ENCODE measurements at places on chromosomes 3 and 15.
A peak's percentile ranks its signal among the peaks of the same experiment; 100 is the strongest.

DNA sequence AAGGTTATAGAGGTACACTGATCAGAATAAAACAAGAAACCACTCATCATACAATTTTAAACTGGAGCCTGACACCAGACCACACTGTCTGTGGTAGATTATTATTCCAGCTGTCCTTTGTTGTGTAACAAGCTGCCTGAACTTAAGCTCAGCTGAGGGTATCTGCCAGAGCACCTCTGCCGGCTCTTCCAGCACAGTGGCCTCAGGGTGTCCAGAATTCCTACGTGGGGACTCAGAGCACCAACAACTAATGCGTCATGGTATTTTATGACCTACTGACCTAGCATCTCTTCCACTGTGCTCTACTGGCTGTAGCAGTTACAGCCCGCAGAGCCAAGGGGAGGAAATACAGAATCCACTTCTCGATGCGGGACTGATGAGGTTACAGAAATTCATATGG is 15.6 kb upstream of the RAF1 start:
- DNase-seq, result no peak

GRCh38 chr15:71256934-71257664 is 141.8 kb downstream of the THSD4 start:
- DNase-seq, result no peak

DNA sequence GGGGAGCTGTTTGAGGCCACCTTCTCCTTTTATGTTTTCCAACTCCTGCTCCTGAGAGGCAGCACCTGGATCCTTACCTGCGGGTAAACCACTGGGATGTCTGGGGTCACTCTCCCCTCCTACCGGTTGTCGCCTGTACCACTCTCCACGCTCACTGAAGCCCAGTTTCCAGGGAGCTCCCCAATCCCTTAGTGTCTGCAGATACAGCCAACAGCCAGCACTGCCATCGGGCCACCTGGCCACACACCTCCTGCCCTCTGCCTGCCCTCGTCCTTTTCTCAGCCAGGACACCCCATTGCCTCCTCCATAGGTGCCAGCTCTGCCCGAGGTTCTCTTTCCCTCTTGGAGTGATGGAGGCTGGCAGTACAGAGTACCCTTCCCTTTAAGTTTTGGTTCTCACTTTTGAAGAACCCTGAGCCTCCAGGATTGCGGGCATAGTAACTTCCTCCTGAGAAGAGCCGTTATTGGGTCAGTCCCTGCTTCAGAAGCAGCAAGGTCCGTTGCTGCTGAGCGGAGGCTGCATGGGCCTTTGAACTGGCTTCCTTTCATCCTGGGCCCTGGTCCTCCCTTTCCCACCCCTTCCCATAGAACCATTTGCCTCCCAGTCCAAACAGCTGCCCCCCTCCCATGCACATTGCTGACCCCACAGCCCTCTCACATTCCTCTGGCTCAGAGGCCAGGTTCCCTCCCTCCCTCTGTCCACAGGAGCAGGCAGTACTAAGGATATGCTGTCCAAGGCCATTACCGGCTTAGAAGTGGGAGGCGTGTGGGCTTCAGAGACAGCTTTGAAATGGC is 30.9 kb downstream of the ARNT2 start:
- no peak for DNase-seq

DNA sequence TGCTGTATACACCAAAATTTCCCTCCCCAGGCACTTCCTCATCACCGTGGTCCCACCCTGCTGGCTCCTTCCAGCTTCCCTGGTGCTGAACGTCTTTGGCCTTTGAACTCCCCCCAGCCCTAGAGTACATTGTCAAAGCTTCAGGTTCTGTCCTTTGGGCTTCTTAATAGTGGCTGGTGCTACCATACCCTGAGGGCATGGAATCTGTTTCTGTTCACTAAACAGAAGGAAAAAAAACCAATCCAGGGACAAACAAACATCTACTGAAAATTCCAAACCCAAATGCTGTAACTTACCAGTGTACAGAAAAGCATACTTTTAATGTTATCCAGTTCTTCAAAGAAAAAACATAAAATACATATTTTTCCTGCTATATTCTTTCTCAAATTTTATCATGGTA is 148.7 kb downstream of the MYLK start:
- DNase-seq, result no peak

DNA sequence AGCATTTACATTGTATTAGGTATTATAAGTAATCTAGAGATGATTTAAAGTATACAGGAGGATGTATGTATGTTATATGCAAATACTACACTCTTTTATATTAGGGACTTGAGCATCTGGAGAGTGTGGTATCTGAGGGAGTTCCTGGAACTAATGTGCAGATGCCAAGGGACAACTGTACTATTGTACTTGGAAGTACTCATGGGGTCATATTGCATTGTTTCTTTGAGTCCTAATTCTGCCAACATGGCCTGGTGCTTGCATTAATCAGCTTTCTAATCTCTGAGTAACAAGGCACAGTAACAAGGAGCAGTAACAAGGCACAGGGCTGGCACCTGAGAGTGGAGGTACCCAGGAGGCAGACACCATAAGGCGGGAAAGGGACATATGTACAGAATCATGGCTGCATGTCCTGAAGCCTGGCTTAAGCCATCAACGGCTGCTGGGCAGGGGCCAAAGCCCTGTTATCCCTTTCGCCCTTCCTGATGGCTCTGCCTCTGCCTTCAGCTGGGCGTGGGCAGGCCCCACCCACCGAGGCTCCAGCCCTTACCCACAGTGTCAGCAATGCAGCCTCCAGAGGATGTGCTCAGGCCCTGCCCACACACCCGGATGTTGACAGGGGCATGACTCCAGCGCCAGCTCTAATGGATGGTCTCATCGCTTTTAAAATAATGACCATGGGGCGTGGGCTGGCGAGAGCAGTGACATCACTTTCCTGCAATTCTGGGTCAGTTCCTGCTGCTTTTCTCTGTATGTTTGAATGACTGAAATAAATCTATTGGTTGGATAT is 22.9 kb downstream of the CEMIP start:
- peak; percentile 59 for DNase-seq

DNA sequence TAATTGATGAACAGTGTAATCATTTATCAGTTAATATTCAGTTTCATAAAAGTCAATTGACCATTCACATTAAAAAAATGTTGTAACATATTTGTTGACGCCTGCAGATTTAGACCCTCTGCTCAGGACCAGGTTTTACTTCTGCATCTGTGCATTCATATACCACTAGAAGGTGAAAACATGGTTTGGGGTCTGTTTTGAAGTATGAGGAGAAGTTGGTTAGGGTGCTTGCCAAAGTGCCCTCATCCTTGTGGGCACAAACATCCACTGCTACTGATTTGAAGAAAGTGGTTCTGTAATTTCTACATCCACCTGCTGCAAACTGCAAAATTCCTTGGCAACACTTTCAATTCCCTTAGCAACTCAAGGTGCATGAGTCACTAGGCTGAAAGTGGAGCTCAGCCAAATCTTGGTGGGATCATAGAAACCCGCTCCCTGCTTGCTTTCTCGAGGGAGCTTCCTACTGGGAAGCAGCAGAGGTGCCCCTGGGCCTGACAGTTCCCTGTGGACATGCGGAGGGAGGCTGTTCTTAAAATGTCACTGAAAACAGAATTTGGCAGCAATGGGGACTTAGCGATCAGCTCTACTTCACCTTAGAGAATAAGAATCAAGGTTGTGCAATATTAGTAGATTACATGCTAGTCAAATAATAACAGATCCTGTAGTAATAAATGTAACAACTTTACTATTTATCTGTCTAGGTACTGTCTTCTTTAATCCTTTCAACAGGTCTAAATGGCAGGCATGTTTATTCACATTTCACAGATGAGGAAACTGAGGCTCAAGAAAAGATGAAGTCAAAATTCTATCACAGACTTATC is 301.0 kb upstream of the TBL1XR1 start:
- peak; percentile 46 for DNase-seq

DNA sequence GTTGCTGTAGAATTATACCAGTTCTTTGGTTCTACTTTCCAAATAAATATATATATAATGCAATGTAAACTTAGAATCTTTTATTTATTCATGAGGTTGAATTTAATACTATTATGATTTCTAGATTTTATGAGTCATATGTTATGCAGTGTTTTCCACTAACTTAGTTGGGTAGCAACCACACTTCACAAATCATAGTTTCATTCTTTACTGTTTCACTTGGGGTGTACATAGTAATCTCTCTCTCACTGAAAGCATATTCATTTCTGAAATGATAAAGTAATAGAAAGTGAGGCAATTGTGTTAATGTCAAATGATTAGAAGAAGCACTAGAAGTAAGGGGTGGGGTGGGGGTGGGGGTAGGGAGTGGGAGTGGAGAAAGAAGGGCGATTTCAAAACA is 52.6 kb downstream of the IQCH start:
- DNase-seq, result peak; percentile 7

GRCh38 chr3:44509393-44509921 is 32.0 kb upstream of the ZNF445 start:
- peak; percentile 8 for DNase-seq

- peak; percentile 75 for DNase-seq
Measured at GRCh38 chr15:99755692-99756409, 22.6 kb upstream of the LYSMD4 start.

GRCh38 chr3:159488602-159489001 is 500.0 kb upstream of the IL12A start:
- no peak for DNase-seq

- DNase-seq, result no peak
Measured at GRCh38 chr15:73968461-73968860, 23.6 kb downstream of the STOML1 start.

GRCh38 chr3:29486096-29486495 is 205.2 kb downstream of the RBMS3 start:
- peak; percentile 32 for DNase-seq
